ENCODE measurements at places on chromosomes 6 and 20. TPM values are rescaled to one million over a fixed set of nuclear protein-coding genes. Genes with fewer than 3 reads are reported as not detected.

Gene MDFI
- 2.6 TPM for total RNA-seq

Gene GINM1
- 26.7 TPM for total RNA-seq

Gene JPH2
- 1.9 TPM for total RNA-seq

Gene MAP1LC3A
- total RNA-seq: 64.4 TPM

Gene CNR1
- total RNA-seq: 0.35 TPM

Gene SSTR4
- total RNA-seq: not detected

Gene MYB
- total RNA-seq: 47.0 TPM

Gene MTFR2
- total RNA-seq: 2.1 TPM

Gene SIGLEC1
- total RNA-seq: 5.4 TPM

Gene ELOVL5
- total RNA-seq: 92.4 TPM

Gene RSPO3
- 5.9 TPM for total RNA-seq

Gene KHDC1L
- total RNA-seq: not detected

Gene SMLR1
- total RNA-seq: 24.8 TPM

Gene CLVS2
- 0.13 TPM for total RNA-seq

Gene KIF16B
- 169 TPM for total RNA-seq

Gene CTAGE9
- total RNA-seq: not detected

Gene HUS1B
- total RNA-seq: 10.7 TPM

Gene CPNE5
- total RNA-seq: 4.2 TPM

Gene MEI4
- not detected for total RNA-seq

Gene RAD21L1
- total RNA-seq: not detected

Gene CST5
- total RNA-seq: not detected

Gene ANKRD6
- total RNA-seq: 11.6 TPM

Gene AP5S1
- total RNA-seq: 11.6 TPM

Gene MMP24
- total RNA-seq: not detected

Gene VSX1
- not detected for total RNA-seq

Gene PRSS35
- total RNA-seq: not detected

Gene TRIM40
- 13.7 TPM for total RNA-seq

Gene SOX18
- total RNA-seq: 2.8 TPM

Gene LZTS3
- 24.3 TPM for total RNA-seq

Gene DDO
- total RNA-seq: 4.6 TPM

Gene PTK7
- 16.6 TPM for total RNA-seq

Gene CST1
- not detected for total RNA-seq

Gene DEFB124
- not detected for total RNA-seq

Gene TXLNB
- total RNA-seq: 0.54 TPM

Gene FOXF2
- 4.0 TPM for total RNA-seq

Gene NRSN1
- not detected for total RNA-seq

Gene SAPCD1
- 6.6 TPM for total RNA-seq

Gene HLA-F
- 271 TPM for total RNA-seq

Gene EYA4
- 1.3 TPM for total RNA-seq

Gene HLA-DOB
- total RNA-seq: 3.4 TPM

Gene MYLK2
- total RNA-seq: not detected

Gene MUC22
- total RNA-seq: not detected

Gene PRDM1
- total RNA-seq: 57.8 TPM

Gene ARMC2
- total RNA-seq: 1.5 TPM
